Cortex of kidney (tissue), 1 donor: ENCODE measurements at places on chromosomes 5 and 9.

GRCh38 chr5:25006734-25007133 lies 362.0 kb upstream of the CDH10 start:
- DNase-seq, result no peak

DNA sequence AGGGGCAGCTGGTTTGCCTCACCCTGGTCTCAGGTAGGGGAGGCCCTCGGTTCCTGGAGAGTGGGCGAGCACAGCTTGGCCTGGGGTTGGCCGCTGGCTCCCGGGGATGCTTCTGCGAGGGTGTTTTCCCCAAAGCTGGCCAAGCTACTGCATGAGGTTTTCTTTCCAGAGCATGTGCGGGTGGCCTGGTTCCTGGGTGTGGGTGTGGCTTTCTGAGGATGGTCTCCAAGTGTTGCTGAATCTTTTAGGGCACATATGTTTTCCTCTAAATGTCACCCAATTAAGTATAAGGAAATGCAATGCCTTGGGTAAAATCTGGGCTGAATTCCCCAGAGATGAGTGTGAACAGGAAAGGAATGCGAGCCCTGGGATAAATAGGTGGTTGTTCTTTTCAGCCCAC lies 115.8 kb upstream of the ICE1 start:
- no peak for DNase-seq

GRCh38 chr9:116234081-116234480 lies 80.5 kb downstream of the PAPPA start:
- DNase-seq, result no peak

DNA sequence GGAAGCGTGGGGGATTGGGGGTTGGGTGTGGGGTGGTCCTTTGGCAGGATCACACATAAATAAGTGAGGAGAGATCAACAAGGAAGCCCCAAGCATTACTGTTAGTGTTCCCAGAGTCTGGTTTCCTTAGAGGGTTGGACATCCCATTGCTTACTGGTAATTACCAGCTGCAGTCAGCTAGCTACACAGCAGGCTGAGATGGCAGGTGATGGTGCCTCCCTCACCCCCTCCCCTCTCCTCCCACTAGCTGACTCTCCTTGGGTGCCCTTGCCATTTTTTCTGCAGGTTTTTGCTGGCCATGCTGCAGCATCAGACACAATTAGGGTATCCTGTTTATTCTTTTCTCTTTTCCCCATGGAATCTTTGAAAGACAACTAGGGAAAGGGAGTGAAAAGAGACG lies 107.5 kb upstream of the TLR4 start:
- no peak for DNase-seq

DNA sequence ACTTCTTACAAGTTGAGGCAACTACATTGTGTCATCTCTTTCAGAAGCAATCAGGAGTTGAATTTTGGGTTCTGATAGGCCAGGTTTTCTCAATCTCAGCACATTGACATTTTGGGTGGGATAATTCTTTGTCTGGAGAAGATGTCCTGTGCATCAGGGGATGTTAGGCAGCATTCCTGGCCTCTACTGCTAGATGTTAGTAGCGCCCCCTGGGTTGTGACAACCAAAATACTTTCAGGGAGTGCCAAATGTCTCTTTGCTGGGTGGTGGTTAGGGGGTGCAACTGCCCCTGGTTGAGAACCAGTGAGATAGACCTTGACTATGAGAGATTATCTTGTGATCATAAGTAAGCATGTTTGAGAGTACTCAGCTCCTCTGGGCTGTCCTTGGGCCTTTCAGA lies 164.3 kb upstream of the KLF9 start:
- DNase-seq, result no peak

GRCh38 chr5:35281613-35282012 lies 51.3 kb upstream of the PRLR start:
- DNase-seq, result no peak

- DNase-seq, result no peak
Observed at GRCh38 chr9:120486835-120487234, 93.1 kb downstream of the CDK5RAP2 start.

GRCh38 chr9:4299005-4299795 lies 668 bp downstream of the GLIS3 start:
- DNase-seq, result no peak

DNA sequence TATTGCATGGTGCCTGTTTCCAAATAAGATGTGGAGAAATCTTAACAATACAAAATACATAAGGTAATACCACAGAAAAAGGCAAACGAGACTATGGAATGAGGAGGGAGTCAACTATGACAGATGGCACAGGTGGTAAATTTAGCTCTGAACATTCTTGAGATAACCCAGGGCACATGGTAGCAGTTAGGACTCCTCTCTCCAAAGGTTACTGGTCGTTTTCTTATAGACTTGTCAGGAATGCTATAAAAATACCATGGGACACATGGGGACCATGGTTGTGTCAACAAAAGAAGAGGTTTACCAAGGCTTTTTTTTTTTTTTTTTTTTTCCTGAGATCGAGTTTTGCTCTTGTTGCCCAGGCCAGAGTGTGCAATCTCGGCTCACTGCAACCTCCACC lies 209.4 kb upstream of the RFX3 start:
- DNase-seq, result no peak

- no peak for DNase-seq
Observed at GRCh38 chr5:91378752-91379211, 4.3 kb downstream of the ARRDC3 start.

- no peak for DNase-seq
Observed at GRCh38 chr9:38008168-38009034, 60.6 kb downstream of the SHB start.
